ENCODE measurements at places on chromosomes 7 and 10. TPM values are rescaled to one million over a fixed set of nuclear protein-coding genes. Genes with fewer than 3 reads are reported as not detected.

Gene CYP2C8
- not detected for total RNA-seq

Gene NPC1L1
- total RNA-seq, result 0.09 TPM

Gene RAPGEF5
- 0.84 TPM for total RNA-seq

DNA sequence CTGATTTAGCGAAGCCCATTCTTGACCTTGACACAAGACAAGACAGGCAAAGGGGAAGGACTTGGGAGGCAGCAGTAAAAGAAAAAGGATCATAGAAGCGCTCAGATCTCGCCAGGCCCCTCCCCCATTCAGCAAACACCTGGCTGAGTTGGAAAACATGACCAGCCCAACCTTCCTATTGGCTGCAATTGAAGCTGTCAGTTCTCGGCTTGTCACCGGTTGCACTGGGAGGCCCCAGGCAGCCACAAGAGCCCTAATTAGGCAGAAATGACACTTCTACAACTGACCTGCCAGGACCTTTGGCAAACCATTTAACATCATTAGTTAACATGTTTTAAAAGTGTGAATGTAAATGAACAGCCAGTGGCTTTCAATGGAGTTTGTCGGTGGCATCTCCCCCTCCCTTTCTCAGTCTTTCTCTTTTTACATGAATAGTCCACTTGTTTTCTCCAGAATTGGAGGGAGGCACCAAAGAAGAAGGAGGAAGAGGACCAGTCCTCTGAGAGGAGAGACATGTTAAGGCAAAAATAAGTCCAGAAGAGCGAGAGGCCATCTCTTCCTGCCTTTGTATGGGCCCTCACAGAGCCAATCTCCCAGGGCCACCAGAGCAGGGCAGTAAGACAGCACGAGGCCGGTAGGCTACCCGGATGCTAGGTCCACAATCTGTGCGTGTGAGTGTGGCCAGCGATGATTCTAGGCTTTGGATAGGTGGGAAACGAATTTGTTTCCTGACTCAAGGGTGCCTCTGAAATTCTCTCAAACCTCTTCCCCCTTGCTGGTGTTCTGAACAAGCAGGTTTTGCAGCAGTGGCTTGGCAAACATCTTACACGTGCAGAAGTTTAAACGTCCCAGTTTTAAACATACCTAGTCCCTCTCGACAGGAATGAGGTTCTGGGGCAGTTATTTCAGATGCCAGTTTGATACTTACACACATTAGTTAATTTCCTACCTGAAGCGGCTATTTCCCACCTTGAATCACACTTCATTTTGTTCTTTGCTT is 15.0 kb upstream of the ENO4 start:
- no peak for DNase-seq

DNA sequence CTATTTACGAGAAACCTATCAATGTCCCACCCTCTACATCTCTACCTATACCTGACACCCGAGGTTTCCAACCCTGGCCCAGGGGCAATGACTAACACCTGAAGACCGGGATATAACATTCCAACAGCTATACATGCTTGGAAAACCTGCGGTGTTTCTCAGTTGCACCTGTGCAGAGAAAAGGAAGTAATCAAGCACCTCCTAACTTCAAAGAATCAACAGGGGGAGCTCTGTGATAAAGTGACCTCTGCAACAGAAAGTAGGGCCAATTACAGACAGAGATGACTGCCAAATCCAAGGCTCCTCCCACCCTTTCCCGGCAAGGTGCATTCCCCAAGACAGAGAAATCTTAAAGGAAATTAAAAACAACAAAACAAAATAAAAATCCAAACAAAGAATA is 41.3 kb downstream of the CCDC6 start:
- DNase-seq, result peak; percentile 7

- DNase-seq, result no peak
Measured at GRCh38 chr10:91772461-91772860, 25.8 kb upstream of the TNKS2 start.

- no peak for DNase-seq
Measured at GRCh38 chr10:13686331-13686752, 99.6 kb downstream of the PRPF18 start.

GRCh38 chr7:6026820-6027311 is 4.3 kb upstream of the ANKRD61 start:
- no peak for DNase-seq

Measured in NCI-H460 (cell line).